PC-9 (cell line): ENCODE measurements at places on chromosomes 2 and 18. TPM values are rescaled to one million over a fixed set of nuclear protein-coding genes. Genes with fewer than 3 reads are reported as not detected.
A peak's percentile ranks its signal among the peaks of the same experiment; 100 is the strongest.

GRCh38 chr2:68779595-68779994 lies 45.0 kb downstream of the ARHGAP25 start:
- no peak overlapping the region for H3K4me3 ChIP-seq
- H3K27ac ChIP-seq: no peak overlapping the region
- 0 out of 2 replicates have a peak, but pooled peaks cover 3% of the 10 kb centered on the region for H3K27me3 ChIP-seq
- no peaks in the 10 kb centered on the region for H3K36me3 ChIP-seq
- no peak for DNase-seq

- H3K27me3 ChIP-seq: no peaks in the 10 kb centered on the region
- no peaks in the 10 kb centered on the region for H3K4me1 ChIP-seq
- 0 out of 2 replicates have a peak overlapping the region, but pooled peaks have one; percentile 1 for H3K27ac ChIP-seq
- DNase-seq: no peak
- no peak overlapping the region for H3K4me3 ChIP-seq
- no peaks in the 10 kb centered on the region for H3K36me3 ChIP-seq
These were observed 16.7 kb upstream of the EPB41L5 start for GRCh38 chr2:119996148-119996547.

GRCh38 chr18:46274266-46274665 lies 170.1 kb downstream of the HAUS1 start:
- no peak overlapping the region for H3K4me3 ChIP-seq
- H3K27ac ChIP-seq: no peak overlapping the region
- peaks cover 20% of the 10 kb centered on the region for H3K4me1 ChIP-seq
- DNase-seq: peak; percentile 61
- H3K27me3 ChIP-seq: no peaks in the 10 kb centered on the region

GRCh38 chr2:40680547-40680946 lies 228.7 kb upstream of the SLC8A1 start:
- no peaks in the 10 kb centered on the region for H3K27me3 ChIP-seq
- no peaks in the 10 kb centered on the region for H3K36me3 ChIP-seq
- no peak overlapping the region for H3K27ac ChIP-seq

- H3K27me3 ChIP-seq: no peaks in the 10 kb centered on the region
- peak overlapping the region; percentile 72 for H3K4me3 ChIP-seq
- H3K27ac ChIP-seq: peak overlapping the region; percentile 92
- peaks cover 19% of the 10 kb centered on the region for H3K36me3 ChIP-seq
These were observed 4.5 kb downstream of the ZFP36L2 start for GRCh38 chr2:43221763-43222474.

DNA sequence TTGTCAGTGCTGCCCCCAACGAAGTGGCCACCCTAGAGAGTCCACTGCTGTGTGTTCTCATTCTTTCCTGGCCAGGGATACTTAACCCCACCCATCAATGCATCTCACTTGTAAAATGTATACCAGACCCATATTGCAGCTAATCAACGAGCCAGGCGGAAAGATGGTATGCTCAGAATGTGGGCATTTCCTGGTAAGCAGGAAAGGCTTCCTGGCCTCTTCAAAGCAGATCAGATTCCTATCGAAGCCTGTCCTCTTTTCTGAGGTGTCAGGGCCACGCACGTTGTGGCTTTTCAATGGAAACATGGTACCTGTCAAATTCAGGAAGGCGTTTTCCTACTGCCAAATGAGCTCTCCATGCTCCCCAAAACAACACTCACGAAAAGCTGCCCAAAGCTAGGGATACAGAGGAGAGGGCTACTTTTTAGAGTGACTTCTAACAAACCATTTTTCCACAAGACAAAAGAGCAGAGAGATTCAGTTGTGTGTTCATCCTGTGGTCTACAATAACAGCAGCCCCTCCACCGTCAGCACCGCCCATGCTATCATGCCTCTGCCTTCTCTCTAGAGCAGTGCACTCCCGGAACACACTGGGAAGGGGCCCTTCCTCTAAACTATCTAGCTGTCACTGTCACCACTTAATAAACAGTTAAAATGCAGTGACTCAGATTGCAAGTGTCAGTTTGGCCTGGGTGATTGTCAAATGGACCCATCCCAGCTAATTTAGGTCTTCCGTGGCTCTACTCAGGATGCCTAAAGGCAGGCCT lies 535.1 kb downstream of the RNF144A start:
- H3K27ac ChIP-seq: no peak overlapping the region
- no peaks in the 10 kb centered on the region for H3K36me3 ChIP-seq
- no peaks in the 10 kb centered on the region for H3K4me1 ChIP-seq
- no peak for DNase-seq

DNA sequence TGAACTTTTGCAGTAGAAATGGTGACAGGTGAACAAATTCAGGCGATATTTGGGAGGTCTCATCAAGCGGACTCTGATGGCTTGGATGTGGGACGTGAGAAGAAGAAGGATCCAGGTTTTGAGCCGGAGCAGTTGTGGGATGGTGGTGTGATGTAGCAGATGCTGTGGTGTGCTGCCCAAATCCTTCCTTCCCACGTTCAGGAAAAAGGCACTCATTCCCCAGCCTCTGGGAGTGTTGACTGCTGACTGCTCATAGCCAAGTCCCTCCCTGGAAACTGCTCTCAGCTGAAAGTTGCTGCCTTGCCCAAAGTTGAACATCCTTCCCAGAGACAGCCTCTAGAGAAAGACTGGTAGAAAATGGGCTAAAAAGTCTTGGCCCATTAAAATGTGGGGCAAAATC lies 890.3 kb upstream of the ACVR2A start:
- H3K4me3 ChIP-seq: no peak overlapping the region
- no peaks in the 10 kb centered on the region for H3K27me3 ChIP-seq

- no peaks in the 10 kb centered on the region for H3K4me1 ChIP-seq
- H3K27ac ChIP-seq: no peak overlapping the region
- no peaks in the 10 kb centered on the region for H3K36me3 ChIP-seq
- H3K4me3 ChIP-seq: no peak overlapping the region
These were observed 296.9 kb upstream of the SALL3 start for GRCh38 chr18:78682716-78683115.

- H3K4me3 ChIP-seq: no peak overlapping the region
- peaks cover 46% of the 10 kb centered on the region for H3K27me3 ChIP-seq
- no peaks in the 10 kb centered on the region for H3K36me3 ChIP-seq
These were observed 61.7 kb upstream of the LCLAT1 start for GRCh38 chr2:30385327-30385726.

DNA sequence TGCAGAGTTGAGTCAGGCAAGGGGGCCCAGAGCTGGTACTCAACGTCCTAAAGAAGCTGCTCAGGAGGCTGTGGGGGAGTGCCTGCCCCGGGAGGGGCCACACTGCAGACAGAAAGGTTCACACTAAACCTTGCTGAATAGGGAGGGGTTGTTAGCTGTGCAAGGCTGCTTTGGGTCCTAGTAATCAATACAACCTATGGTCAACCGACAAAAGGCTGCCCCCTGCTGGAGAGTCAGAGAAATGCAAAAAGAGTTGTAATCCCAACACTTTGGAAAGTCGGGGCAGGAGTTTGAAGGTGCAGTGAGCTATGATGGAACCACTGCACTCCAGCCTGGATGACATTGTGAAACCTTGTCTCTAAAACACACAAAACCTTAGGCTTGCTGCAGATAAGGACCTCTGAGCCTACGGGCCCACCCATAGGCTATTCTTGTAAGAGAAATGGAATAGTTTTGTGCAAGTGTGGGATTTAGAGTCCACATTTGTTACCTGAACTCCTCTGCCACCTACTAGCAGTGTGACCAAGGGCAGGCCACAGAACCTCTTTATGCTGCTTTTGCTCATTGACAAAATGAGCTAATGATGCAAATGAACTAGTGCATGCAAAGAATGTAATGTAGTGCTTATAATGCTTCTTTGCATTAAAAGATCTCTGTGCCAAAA lies 81.5 kb downstream of the PRPF40A start:
- no peaks in the 10 kb centered on the region for H3K4me1 ChIP-seq
- H3K36me3 ChIP-seq: 0 out of 2 replicates have a peak, but pooled peaks cover 2% of the 10 kb centered on the region
- no peaks in the 10 kb centered on the region for H3K27me3 ChIP-seq
- DNase-seq: no peak
- H3K27ac ChIP-seq: no peak overlapping the region

DNA sequence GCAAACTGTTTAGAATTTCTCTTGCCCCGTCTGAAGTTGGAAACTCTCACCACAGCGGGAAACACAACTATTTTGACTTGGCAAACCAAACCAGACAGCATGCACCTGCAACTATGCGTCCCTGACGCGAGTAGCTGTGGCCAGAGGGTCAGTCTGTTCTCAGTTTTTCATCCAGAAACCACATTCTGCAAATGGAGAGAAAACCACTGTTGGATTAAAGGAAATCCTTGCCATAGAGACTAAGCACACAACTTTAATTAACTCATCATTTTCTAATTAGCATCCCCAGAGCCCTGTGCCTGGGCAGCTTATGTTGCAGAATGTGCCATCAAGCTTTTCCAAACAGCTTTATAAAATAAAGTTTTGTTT lies 415.7 kb upstream of the TCF4 start:
- H3K4me3 ChIP-seq: no peak overlapping the region
- no peak for DNase-seq
- H3K4me1 ChIP-seq: peaks cover 4% of the 10 kb centered on the region

DNA sequence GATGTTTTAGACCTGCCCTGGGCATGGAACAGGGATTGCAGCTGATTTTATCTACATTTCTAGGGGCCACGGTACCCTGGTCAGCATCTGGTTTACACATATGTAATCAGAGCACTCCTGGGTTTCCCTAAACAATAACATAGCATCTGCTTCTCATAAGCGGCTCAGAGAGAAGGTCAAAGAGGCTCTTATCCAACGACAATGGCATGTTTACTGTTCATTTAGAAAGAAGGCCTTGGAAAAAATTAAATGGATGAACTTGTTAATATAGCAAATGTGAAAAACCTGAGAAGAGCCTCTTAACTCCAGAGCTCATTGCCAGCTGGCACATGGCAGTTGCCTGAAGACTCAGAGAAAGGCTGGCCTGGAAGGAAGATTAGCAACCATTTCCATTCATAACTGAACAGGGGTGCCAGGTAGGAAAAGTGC lies 202.8 kb upstream of the THUMPD2 start:
- no peak overlapping the region for H3K4me3 ChIP-seq
- no peaks in the 10 kb centered on the region for H3K36me3 ChIP-seq
- no peak for DNase-seq
- H3K27me3 ChIP-seq: no peaks in the 10 kb centered on the region
- no peak overlapping the region for H3K27ac ChIP-seq

DNA sequence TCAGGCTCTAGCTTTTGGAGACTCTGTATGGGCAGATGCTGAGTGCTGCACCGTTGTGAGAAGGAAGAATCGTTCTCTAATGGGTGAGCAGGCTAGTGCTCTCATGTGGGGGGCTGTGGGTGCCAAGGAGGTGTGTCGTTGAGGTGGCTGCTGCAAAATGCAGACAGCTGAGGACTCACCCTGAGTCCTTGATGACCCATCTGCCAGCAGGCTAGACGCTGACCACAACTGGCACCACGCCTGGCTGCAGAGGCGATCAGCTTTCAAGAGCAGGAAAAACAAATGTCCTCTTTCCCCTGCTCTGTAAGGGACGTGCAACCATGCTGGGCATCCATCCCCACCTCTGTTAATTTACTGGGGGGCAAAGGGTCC lies 48.2 kb downstream of the HAUS1 start:
- H3K27ac ChIP-seq: peak overlapping the region; percentile 74
- DNase-seq: no peak
- H3K4me1 ChIP-seq: peaks cover 82% of the 10 kb centered on the region
- peak overlapping the region; percentile 25; the same call in 1 of the 2 replicates for H3K4me3 ChIP-seq
- H3K27me3 ChIP-seq: no peaks in the 10 kb centered on the region

Gene KLF11
- total RNA-seq: 10.9 and 14.6 TPM in 2 replicates

Gene C2orf81
- total RNA-seq: 9.8 and 12.0 TPM in 2 replicates

Gene SLC8A1
- total RNA-seq: 6.5 and 13.5 TPM in 2 replicates

Gene PLCL1
- not detected in 2 replicates for total RNA-seq

Gene SNRNP27
- total RNA-seq: 29.9 and 38.1 TPM in 2 replicates

Gene FAP
- total RNA-seq: not detected in 2 replicates

Gene TUBA4A
- 118 and 157 TPM in 2 replicates for total RNA-seq

Gene CDKL4
- not detected in 2 replicates for total RNA-seq

Gene RFTN2
- total RNA-seq: not detected in 2 replicates
